IPS-NIHi11 (cell line): ENCODE measurements at places on chromosomes 13 and 19.

DNA sequence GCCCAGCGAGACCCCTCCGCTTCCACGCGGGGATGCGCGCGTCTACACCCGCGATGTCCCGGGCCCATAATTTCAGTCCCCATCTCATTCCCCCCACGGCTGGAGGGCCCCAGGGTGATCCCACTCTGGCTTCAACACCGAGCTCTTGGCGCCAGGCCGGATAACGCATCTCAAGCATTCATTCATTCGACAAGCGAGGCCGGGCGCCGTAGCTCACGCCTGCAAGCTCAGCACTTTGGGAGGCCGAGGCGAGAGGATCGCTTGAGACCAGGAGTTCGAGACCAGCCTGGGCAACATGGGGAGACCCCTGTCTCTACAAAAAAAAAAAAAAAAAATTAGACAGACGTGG lies 5.9 kb downstream of the ANGPTL6 start:
- no peak for DNase-seq

DNA sequence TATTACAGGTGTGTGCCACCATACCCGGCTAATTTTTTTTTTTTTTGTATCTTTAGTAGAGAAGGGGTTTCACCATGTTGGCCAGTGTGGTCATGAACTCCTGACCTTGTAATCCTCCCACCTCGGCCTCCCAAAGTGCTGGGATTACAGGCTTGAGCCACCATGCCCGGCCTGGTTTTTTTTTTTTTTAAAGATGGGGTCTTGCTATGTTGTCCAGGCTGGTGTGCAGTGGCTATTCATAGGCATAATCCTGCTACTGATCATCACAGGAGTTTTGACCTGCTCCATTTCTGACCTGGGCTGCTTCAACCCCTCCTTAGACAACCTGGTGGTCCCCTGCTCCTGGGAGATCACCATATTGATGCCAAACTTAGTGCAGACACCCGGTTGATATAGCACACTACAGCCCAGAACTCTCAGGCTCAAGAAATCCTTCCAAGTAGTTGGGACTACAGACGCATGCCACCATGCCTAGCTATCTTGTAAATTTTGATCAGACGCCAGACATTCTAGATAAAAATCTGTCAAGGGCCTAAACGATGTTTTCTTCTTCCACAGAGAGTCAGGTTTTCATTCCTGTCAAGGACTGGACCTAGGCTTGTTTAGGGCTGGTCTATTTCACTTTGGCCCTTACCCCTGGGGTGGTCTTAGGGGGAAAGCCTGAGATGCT lies 9.5 kb downstream of the PLAUR start:
- DNase-seq = no peak

- peak; percentile 91 for DNase-seq
Measured at GRCh38 chr19:40907968-40908735, 26.1 kb upstream of the CYP2A7 start.

DNA sequence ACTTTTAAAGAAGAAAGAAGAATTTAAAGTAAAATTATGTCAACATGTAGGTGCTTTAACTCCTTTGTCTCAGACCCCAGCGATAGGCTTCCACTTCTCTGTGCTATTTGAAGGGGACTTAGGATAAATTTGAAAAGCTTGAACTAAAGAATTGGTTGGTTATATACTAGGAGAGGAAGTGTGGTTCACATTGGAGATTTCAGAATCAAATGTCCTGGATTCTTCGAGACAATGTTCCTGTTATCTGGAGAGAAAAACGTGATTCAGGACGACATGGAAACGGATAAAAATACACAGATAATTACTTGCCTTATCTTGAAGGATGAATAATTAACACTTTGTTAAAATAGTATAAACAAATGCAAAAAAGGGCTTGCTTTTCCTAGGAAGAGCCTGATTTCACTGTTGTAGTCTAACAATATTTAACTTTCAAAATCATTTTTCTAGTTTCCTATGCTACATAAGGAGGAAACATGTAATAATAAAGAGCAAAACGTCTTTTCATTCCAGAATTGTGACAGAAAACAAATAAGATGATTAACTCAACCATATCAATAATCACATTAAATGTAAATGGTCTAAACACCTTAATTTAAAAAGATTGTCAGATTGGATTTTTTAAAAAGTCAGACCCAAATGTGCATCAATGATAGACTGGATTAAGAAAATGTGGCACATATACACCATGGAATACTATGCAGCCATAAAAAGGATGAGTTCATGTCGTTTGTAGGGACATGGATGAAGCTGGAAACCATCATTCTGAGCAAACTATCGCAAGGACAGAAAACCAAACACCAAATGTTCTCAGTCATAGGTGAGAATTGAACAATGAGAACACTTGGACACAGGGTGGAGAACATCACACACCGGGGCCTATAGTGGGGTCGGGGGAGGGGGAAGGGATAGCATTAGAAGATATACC lies 724 bp upstream of the ZNF780A start:
- DNase-seq = no peak

- DNase-seq = no peak
Measured at GRCh38 chr13:51111997-51112396, 923 bp upstream of the C13orf42 start.

GRCh38 chr19:16284505-16284904 lies 40.1 kb upstream of the KLF2 start:
- DNase-seq = no peak

- no peak for DNase-seq
Measured at GRCh38 chr19:46544651-46545050, 49.0 kb upstream of the PNMA8B start.

GRCh38 chr19:33804021-33804799 lies 7.5 kb downstream of the KCTD15 start:
- peak; percentile 6 for DNase-seq

- DNase-seq = no peak
Measured at GRCh38 chr19:41325947-41326706, 16.2 kb downstream of the CCDC97 start.

DNA sequence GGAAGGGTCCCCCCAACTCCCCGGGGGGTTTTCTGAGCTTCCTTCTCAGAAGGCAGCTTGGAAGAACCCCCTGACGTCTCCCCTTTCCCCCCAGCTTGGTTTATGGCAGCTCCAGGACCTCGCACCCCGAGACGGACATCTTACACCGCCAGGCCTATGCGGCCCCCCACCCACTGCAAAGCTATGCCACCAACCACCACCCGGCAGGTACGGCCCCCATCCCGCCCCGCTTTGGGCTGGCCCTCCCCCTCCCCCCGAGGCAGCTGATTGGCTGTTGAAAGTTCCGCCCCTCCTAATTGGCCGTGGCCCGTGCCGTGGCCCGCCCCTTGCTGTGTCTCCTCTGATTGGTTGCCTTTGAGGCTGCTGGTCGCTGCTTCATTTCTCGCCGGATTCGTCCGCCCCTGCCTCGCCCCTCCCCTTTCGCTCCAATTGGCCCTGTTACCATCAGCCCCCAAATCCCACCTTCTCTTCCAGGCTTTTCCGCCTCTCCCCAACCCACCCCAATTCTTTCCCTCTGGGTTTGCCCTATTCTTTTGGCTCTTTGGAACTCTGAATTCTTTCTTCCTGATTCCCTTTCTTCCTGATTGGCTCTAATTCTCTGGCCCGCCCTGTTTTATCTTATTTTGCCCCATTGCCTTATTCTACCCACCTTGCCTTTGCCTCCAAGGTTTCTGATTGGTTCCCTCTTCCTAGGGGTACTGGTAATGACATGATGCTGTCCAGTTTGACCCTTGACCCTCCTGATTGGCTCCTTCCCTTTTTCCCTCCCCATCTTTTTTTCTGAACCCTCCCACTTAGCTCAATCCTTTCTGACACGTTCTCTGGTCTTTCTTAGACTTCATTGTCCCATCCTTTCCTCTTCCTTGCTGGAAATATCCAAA lies 2.5 kb downstream of the PRR12 start:
- peak; percentile 100 for DNase-seq

- no peak for DNase-seq
Measured at GRCh38 chr19:16167055-16167454, 6.3 kb downstream of the CIB3 start.

GRCh38 chr13:55981381-55981780 lies 1159.3 kb upstream of the PRR20A start:
- DNase-seq = no peak

DNA sequence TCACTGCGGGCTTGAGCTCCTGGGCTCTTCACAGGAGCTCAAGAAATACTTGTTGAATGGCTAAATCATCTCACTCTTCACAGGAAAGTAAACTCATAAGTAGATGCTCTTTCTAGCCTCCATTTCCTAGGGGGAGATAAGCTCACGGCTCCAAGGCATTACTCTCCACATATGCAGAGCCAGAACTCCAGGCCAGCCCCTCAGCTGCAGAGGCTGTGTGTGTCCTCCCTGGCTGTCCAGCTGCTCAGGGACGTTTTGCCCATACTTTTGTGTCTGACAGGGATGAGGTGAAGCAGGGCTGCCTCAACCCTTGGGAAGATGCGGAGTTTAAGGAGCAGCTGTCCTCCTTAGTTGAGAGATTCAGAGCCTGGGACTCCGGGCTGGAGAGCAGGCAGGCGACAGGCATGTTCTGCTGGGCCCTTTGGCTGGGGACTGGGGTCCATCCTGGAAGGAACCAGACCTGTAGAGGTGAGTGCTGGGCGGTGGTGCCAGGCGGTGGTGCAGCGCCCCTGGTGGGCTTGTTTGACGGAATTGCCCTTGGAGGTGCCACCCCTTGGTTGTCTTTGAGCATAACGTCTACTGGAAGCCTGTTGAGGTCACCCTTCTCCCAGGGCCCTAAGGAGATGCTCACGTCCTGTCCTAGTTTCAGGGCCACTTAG lies 20.5 kb upstream of the SLC15A1 start:
- peak; percentile 49 for DNase-seq

GRCh38 chr13:64154514-64154913 lies 2738.9 kb upstream of the PCDH20 start:
- DNase-seq = no peak

GRCh38 chr13:49690133-49690994 lies 922 bp downstream of the EBPL start:
- DNase-seq = no peak

- peak; percentile 79 for DNase-seq
Measured at GRCh38 chr19:872266-872951, 12.9 kb downstream of the CFD start.
